ENCODE measurements at places on chromosomes 6 and 20.

GRCh38 chr6:7414811-7415210 lies 25.2 kb downstream of the RIOK1 start:
- DNase-seq, result no peak

GRCh38 chr6:133568970-133569889 lies 319.7 kb upstream of the TCF21 start:
- peak; percentile 88 for DNase-seq

- DNase-seq, result no peak
Observed at GRCh38 chr6:88866856-88867255, 96.6 kb downstream of the RNGTT start.

GRCh38 chr6:60991427-60992028 lies 1294.5 kb downstream of the KHDRBS2 start:
- DNase-seq, result no peak

- no peak for DNase-seq
Observed at GRCh38 chr6:167233490-167233889, 57.6 kb upstream of the UNC93A start.

GRCh38 chr6:164926686-164927085 lies 382.7 kb downstream of the C6orf118 start:
- DNase-seq, result no peak

DNA sequence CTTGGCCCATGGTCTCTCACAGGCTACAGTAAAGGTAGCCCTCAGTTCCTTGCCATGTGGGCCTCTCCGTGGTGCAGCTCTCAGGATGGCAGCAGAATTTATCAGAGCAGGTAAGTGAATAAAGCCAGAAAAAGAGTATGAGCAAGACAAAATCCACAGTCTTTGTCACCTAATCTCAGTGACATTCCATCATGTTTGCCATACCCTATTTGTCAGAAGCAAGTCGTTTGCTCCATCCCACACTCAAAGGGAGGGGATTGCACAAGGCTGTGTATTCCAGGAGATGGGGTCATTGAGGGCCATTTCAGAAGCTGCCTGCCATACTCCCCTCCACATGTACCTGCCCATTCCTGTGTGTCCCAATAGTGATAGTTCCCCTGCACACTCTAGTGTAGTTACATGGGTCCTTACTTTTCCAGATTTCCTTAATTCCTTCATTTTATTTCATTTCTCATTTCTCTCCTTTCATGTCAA lies 24.2 kb downstream of the ISM1 start:
- no peak for DNase-seq

Data from epithelial cell of prostate (primary cell).